Fibroblast of lung (primary cell): ENCODE measurements at places on chromosomes 5 and 9.
A peak's percentile ranks its signal among the peaks of the same experiment; 100 is the strongest.

DNA sequence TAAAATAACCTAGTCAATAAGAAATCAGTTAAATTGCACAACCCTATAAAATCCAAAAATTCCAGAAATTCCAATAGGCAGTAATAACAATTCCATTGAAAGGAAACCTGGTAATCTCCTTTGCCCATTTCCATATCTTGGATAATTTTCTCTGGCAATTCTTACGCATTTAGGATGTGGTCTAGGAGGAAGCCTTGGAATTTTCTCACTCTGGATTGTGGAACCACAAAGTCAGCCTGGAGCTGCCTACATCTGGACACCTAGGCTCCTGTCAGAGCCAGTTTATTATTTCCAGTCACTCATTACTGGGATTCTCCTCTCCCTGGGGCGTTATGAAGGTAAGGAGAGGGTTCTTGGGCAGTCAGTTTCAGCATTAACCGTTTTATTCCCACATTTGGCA lies 40.3 kb upstream of the GNE start:
- no peaks in the 10 kb centered on the region for H3K27me3 ChIP-seq
- no peak overlapping the region for H3K4me3 ChIP-seq
- no peaks in the 10 kb centered on the region for H3K4me1 ChIP-seq
- no peak for DNase-seq
- H3K36me3 ChIP-seq = no peaks in the 10 kb centered on the region

- no peak overlapping the region for H3K4me3 ChIP-seq
- DNase-seq = no peak
- H3K36me3 ChIP-seq = no peaks in the 10 kb centered on the region
- H3K27ac ChIP-seq = no peak overlapping the region
Observed at GRCh38 chr5:10581424-10581748, 17.5 kb downstream of the ANKRD33B start.

- no peaks in the 10 kb centered on the region for H3K27me3 ChIP-seq
- H3K27ac ChIP-seq = no peak overlapping the region
- H3K4me3 ChIP-seq = no peak overlapping the region
- no peaks in the 10 kb centered on the region for H3K4me1 ChIP-seq
- H3K36me3 ChIP-seq = no peaks in the 10 kb centered on the region
Observed at GRCh38 chr9:119160551-119160950, 208.7 kb downstream of the BRINP1 start.

GRCh38 chr9:73741316-73741715 lies 589.7 kb downstream of the ANXA1 start:
- H3K27me3 ChIP-seq = no peaks in the 10 kb centered on the region
- no peak for DNase-seq
- no peaks in the 10 kb centered on the region for H3K36me3 ChIP-seq

DNA sequence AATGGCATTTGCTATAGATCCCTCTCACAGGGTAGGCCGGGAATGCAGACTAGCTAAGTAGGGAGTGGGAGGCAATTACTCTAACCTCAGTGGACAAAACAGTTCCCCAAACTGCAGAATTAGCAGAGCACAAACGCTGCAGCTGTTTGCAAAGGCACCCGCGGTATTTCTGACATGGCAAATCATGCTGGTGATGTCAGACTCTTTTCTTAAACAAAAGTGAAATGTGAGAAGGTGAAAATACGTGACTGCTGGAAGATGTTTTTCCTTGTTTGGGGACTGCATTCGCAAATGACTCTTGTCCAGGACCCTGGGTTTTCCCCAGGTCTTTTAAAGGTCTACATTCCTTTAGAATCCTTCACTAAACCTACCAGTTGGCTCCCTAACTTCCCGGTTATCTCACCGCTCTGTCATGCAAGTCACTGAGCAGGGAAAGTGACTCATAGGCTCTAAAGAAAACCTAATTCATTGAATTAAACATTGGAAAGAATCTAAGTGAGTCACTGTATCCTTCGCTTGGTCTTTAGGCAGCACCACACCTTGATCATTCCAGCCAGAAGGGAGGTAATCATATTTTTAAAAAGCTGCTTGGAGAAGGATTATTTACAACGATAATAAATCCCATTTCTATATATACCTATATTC lies 91.5 kb upstream of the DNAH5 start:
- H3K36me3 ChIP-seq = no peaks in the 10 kb centered on the region
- H3K27me3 ChIP-seq = no peaks in the 10 kb centered on the region
- no peak overlapping the region for H3K4me3 ChIP-seq
- peaks cover 52% of the 10 kb centered on the region for H3K4me1 ChIP-seq
- peak; percentile 95 for DNase-seq

- no peaks in the 10 kb centered on the region for H3K36me3 ChIP-seq
- no peak overlapping the region for H3K4me3 ChIP-seq
- no peaks in the 10 kb centered on the region for H3K27me3 ChIP-seq
- H3K27ac ChIP-seq = no peak overlapping the region
Observed at GRCh38 chr5:16160706-16161105, 18.9 kb downstream of the MARCHF11 start.
